ENCODE measurements at places on chromosomes 12 and 14.

DNA sequence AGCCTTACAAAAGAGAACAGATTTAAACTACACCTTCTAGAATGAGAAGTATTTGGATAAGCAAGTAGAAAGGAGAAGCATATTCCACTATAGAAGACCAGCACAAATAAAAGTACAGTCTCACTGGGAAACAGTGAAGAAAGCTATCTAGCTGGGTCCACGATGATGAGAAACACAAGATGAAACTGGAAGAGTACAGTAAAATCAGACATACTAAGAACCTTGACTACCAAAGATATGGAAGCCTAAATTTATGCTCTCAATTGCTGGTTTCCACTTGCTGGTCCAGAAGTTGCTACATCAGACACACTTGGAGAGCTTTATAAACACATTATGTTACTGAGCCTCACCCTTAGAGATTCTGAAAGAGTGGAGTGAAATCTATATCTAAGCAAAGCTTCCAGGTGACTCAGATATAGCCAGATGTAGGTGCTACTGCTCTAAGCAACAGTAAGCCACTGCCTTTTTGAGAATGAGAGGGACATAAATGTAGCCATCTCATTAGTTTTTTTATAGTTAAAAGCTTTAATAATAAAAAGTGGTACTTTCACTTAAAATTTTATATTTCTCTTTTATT is 96.3 kb upstream of the BBS10 start:
- no peak for DNase-seq

DNA sequence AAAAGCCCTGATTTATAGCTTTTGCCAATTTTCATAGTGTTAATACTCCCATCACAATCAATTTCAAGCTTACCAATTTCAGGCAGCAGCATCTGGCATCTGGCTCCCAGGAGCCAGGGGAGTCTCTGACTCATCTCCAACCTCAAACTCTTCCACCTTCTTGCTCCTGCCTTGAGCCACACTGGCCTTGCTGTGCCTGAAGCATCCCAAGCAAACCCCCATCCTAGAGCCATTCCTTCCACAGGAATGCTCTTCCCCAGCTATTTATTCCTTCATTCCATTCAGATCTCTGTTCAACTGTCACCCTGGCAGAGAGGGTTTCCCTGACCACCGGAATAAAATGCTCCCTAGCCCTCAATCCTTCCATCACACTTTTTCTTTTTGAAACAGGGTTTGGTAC is 13.9 kb upstream of the PPP1CC start:
- no peak for DNase-seq

- DNase-seq: no peak
These were observed 104.6 kb downstream of the ITPR2 start for GRCh38 chr12:26728205-26729050.

DNA sequence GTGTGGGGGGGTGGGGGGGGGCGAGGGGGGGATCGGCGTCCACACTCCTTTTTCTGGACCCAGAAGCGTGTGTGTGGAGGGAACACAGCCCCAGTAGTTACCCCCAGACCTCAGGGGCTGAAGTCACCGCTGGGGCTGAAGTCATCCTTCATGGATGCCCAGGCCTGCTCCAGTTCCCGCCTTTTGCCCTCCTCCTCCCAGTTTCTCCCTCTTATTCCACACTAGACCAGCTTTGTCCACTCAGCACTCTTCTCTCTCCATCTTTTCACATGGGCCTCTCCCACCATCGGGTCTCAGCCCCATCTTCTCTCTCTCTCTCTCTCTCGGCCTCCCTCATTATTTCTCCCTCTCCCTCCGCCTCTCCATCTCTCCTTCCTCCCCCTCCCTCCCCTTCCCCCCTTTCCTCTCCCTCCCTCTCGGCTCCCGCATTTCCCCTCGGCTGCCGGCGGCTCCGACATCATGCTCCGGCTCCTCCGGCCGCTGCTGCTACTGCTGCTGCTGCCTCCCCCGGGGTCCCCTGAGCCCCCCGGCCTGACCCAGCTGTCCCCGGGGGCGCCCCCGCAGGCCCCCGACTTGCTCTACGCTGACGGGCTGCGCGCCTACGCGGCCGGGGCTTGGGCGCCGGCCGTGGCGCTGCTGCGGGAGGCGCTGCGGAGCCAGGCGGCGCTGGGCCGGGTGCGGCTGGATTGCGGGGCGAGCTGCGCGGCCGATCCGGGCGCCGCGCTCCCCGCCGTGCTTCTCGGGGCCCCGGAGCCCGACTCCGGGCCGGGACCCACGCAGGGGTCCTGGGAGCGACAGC is at the start of gene P3H3:
Gene P3H3 (plus strand): TSS at position 426 of the 799 bp plus-strand sequence. CDS start 34 bp downstream, at position 460.
- DNase-seq: no peak

DNA sequence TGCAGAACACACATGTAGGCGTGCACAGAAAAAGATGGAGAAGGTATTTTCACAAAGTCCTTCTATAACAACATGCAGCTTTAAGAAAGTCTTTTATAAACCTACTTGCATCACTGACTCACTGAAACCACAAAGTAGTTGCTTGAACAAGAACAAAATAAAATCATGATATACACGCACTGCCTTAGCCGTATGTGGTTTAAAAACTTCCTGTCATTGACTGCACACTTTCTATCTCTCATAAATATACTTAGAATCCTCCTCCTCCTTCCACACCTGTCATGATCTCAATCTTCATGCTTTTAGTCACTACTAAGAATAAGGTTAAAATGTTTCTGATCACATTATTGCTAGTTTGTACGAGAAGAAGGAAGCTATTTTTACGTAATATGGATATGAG is 31.8 kb upstream of the RAD51AP1 start:
- no peak for DNase-seq

DNA sequence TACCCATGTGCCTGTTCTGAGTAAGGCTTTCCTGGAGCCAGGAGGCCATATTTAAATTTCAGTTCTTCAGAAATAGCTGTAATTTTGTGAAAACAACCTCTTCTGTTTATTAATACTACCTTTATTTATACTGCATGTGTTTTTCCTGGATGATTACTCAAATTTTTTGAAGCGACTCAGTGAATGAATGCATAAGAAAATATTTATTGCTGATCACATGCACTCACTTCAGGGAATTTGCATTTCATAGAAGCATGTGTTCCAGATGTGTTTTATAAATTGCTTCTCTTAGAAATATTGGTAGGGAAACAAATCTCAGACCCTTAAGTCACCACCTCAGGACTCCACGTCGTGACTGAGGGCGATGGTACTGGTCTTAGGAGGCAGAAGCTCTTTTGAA is 21.8 kb upstream of the DCN start:
- no peak for DNase-seq

GRCh38 chr14:51597261-51598001 is 54.3 kb upstream of the FRMD6 start:
- no peak for DNase-seq

- DNase-seq: no peak
These were observed 1415.2 kb downstream of the AACS start for GRCh38 chr12:126480451-126480850.

GRCh38 chr12:78473136-78473535 is 391.4 kb upstream of the SYT1 start:
- DNase-seq: no peak

- DNase-seq: no peak
These were observed 71.5 kb downstream of the SSPN start for GRCh38 chr12:26266881-26267280.

DNA sequence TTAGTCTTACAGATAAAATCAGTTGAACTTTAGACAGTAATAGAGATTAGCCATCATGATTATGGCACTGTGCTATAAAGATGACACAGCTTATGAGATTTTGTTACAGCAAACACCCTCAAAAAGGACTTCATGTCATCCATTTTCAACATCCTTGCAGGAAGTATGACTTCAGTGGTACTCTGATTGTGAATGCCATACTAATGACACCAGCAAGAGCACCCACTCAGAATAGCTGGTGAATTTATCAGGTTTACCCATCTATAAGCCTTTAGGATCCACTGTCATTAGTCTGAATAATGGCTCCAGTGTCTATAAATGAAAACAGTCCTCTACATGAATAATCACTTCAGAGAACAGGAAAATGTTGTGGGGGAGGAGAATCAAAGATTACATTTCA is 615.2 kb downstream of the RPS29 start:
- DNase-seq: no peak

GRCh38 chr12:16359512-16360491 is 12.4 kb downstream of the MGST1 start:
- peak; percentile 26 for DNase-seq

DNA sequence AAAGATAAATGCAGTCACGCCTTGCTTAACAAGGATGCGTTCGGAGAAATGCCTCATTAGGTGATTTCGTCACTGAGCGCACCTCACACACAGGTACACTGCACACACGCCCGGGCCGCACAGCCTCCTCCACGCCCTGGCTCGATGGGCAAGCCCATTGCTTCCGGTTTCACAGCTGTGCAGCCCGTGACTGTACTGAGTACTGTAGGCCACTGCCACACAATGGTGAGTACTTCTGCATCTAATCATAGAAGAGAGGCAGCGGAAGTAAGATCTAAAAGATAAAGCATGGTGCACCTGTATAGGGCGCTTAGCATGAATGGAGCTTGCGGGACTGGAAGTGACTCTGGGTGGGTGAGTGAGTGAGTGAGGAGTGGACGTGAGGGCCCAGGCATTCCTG is 4.3 kb downstream of the RIMBP2 start:
- no peak for DNase-seq

- DNase-seq: no peak
These were observed 285.3 kb downstream of the DAD1 start for GRCh38 chr14:22303589-22304195.

DNA sequence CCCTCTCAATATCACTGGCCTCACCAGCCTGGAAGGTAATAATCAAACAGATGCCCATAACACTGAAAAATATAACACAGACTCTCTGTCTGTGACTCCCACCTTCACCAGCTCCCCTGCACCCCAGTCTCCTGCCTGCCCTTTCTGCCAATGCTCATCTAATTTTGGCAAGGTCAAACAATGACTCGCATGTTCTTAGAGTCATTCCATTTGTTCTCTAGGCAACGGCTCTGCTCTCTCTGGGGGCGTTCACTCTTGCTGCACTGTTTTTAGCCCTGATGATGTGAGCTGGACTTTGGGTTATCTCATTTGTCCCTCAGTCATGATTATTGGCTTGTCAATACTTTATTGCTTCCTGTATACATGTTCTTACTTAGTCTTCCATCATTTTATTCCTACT is 691.8 kb downstream of the FLRT2 start:
- DNase-seq: no peak

- DNase-seq: no peak
These were observed 57.8 kb upstream of the ZDHHC17 start for GRCh38 chr12:76706101-76706500.

- no peak for DNase-seq
These were observed 65.6 kb upstream of the ZDHHC17 start for GRCh38 chr12:76698316-76698715.

GRCh38 chr14:73723797-73724661 is 9.8 kb upstream of the PNMA1 start:
- peak; percentile 69 for DNase-seq

DNA sequence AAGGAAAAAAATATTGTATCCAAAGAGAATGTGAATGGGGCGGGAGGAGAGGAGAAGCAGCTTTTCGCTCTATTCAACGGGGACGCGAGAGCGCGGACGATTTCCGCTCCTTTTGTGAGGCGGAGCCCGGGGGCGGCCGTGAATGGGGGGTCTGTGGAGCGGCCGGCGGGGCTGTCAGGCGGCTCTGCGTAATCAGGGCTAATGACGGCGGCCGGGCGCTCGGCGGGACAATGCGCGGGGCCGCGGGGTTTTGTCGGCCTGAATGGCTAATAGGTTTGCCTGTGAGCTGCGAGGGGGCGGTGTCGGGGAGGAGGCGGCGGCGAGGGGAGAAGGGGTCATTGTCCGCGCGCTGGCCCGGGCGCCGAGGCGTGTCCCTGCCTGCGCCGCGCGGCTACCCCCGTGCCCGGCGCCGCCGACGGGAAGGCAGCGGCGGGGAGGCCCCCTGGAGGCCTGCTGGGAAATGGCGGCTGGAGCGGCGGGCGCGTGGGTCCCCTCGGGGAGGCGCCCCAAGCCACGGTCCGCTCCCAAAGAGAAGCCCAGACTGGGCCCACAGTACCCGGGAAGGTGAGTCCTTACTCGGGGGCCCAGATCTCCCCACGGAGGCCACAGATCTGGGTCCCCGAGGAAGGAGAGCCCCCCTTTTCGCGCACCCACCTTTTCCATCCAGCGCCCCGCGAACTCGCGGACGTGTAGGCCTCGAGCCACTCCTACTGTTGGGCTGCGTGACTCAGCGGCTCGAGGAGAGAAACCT is 6.0 kb downstream of the SIX6 start:
- no peak for DNase-seq

GRCh38 chr12:55728186-55728938 is 447 bp downstream of the CD63 start:
- DNase-seq: peak; percentile 55

- no peak for DNase-seq
These were observed 358.7 kb downstream of the RAD51B start for GRCh38 chr14:68178282-68178681.

DNA sequence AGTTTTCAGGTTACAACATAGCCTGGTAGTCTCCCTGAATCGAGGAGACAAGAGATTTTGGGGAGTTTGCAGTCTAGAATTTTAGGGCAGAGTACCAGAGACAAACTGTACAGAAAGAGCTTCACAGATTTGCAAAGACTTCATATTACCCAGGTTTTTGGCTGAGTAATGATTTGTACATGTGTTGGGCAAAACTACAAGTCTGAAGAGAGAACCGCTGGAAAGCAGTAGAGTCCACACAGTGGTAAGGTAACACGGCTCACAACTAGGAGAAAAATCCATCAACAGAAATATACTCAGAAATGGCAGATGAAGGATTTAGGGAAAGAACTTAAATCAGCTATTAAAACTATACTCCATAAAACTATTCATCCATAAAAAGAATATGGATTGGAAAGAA is 25.7 kb downstream of the FBXO33 start:
- no peak for DNase-seq

GRCh38 chr12:48966177-48966895 is 5.2 kb downstream of the WNT10B start:
- DNase-seq: no peak

DNA sequence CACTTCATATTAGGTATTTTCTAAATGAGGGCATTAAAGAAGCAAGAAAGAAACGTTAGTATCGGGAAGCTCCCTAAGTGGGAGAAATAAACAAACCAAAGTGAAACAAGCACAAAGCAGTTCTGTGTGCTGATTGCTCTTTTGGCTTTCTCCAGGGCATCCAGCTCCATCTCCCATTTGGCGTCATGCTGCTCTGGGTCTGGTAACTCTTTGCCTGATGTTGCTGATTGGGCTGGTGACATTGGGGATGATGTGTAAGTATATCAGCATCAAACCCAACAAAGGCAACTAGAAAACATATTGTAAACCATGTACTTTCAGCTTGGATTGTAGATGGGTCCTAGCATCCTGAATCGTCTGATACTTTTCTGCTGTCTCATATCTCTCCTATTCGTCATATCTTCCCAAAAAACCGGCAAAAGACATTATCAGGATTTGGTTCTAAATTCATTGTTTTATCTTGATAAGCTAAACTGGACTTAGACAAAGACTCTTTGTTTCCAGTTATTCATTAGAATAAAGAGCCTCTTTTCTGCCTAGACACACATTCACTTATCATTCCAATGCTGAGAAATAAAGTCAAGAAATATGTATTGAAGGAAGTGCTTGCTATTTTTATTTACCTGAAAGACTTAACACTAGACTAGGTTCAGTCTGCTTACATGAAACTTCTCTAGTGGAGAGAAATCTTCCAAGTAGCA is 2.4 kb downstream of the CLEC12B start:
- DNase-seq: no peak

Data from RWPE1 (cell line).